ENCODE measurements at places on chromosomes 6 and 20. TPM values are rescaled to one million over a fixed set of nuclear protein-coding genes. Genes with fewer than 3 reads are reported as not detected.

The RSPH3 gene
- 7.3 TPM for total RNA-seq

The PPP1R14C gene
- not detected for total RNA-seq

The ABCF1 gene
- total RNA-seq: 53.1 TPM

The RIPOR3 gene
- 40.7 TPM for total RNA-seq

The DDX43 gene
- total RNA-seq: 14.4 TPM

The LGSN gene
- not detected for total RNA-seq

The SEL1L2 gene
- total RNA-seq: not detected

The SLC22A16 gene
- total RNA-seq: not detected

The STMND1 gene
- not detected for total RNA-seq

The ZBP1 gene
- total RNA-seq: not detected

The GJA10 gene
- not detected for total RNA-seq

The SMLR1 gene
- not detected for total RNA-seq

The SMOC2 gene
- 0.22 TPM for total RNA-seq

The PAK5 gene
- not detected for total RNA-seq

The ACTR5 gene
- 5.3 TPM for total RNA-seq

The TSBP1 gene
- not detected for total RNA-seq

The EPPIN gene
- not detected for total RNA-seq

The NKX2-2 gene
- total RNA-seq: not detected

The KIAA0408 gene
- total RNA-seq: 1.1 TPM

The GTSF1L gene
- not detected for total RNA-seq

The KCNK17 gene
- not detected for total RNA-seq

The GSTA3 gene
- total RNA-seq: not detected

The FABP7 gene
- not detected for total RNA-seq

The DDO gene
- total RNA-seq: 0.66 TPM

The SEMG1 gene
- not detected for total RNA-seq

The RIPPLY2 gene
- total RNA-seq: not detected

The IL17F gene
- not detected for total RNA-seq

The GNAS-AS1 gene
- 1.0 TPM for total RNA-seq

The COL9A3 gene
- 0.43 TPM for total RNA-seq

The TCP11 gene
- total RNA-seq: 0.66 TPM

The TGM3 gene
- total RNA-seq: not detected

The C6orf118 gene
- total RNA-seq: not detected

The SIGLEC1 gene
- total RNA-seq: under 0.01 TPM

The KHDC1L gene
- total RNA-seq: not detected

The SLA2 gene
- total RNA-seq: not detected

The PCK1 gene
- not detected for total RNA-seq

The CFAP206 gene
- not detected for total RNA-seq

The PBOV1 gene
- total RNA-seq: not detected

The PRND gene
- not detected for total RNA-seq

The C6orf141 gene
- total RNA-seq: 0.72 TPM

The CDH26 gene
- not detected for total RNA-seq

The DTD1 gene
- 63.7 TPM for total RNA-seq

The SLC17A1 gene
- total RNA-seq: not detected

The LRP11 gene
- 49.9 TPM for total RNA-seq

The LPA gene
- total RNA-seq: not detected

The UNC5CL gene
- not detected for total RNA-seq

The LBP gene
- total RNA-seq: not detected

The CST9 gene
- total RNA-seq: not detected

The SNAP25 gene
- 5.9 TPM for total RNA-seq

The EMILIN3 gene
- total RNA-seq: under 0.01 TPM

The ABHD16B gene
- total RNA-seq: not detected

The GNRH2 gene
- not detected for total RNA-seq

The C2 gene
- 14.2 TPM for total RNA-seq

The GJA1 gene
- total RNA-seq: 957 TPM

The SNPH gene
- total RNA-seq: 20.2 TPM

The SLC18B1 gene
- total RNA-seq: 3.1 TPM

The LY6G6F gene
- not detected for total RNA-seq

The COL19A1 gene
- 1.9 TPM for total RNA-seq

The TOX2 gene
- total RNA-seq: 10.5 TPM
